HL-60 (cell line): ENCODE measurements at places on chromosomes 16 and 17.

DNA sequence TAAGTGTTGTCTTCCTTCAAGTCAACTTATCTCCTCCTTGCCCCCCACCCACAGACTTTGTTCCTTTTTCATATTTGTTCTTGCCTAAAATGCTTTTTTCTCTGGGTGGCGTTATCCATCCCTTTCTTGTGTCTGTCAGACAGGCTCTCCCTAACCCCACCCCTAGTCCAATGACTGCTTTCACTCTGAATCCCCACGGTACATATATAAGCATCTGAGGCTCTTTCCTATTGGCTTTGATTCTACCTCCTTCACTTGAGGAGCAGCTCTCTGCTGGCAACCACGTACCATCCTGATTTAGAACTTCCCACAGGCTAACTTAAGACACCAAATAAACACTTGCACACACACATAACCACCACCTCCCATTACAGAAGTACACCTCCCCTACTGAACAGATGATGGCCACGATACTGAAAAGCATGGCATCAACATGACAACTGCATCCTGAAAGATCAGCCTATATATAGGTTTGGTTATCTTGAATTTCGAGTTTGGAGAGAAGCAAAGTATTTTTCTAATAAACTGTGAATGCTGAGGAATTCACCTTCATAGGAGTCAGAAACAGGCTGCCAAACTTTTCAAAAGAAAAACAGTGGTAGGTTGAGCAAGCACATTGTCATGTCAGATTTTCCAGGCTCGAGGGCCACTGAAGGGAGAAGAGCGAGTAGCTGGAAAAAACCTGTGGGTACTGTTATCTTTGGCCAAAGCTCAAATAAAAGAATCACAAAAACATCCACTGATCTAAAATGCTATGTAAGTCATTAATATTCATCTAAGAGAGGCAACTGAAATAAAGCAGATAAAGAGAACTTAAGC, 24.3 kb downstream of the STAT3 start:
- no peak for DNase-seq

GRCh38 chr17:81114351-81115093, 50.8 kb upstream of the PVALEF start:
- no peak for DNase-seq

GRCh38 chr17:62134397-62134796, 69.3 kb upstream of the MED13 start:
- no peak for DNase-seq

GRCh38 chr17:48624544-48625494, 1.3 kb downstream of the HOXB9 start:
- DNase-seq = no peak

DNA sequence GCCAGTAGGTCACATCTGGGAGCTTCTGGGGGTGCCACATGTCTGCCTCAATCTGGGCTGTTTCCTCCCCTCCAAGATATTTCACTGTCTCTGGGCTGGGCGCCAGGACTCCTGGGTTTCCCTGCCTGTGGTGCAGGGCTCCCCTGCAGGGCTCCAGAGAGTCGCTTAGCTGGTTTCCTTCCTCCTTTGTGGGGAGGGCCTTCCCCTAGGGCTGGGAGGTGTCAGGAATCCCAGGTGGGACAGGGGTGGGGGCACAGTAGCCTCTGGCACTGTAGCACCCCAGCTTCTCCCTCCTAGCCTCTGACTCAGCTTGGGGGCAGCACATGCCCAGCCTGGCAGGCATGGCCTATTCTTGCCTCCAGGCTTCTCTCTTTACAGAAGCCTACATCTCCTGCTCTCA, 2.6 kb downstream of the RARA start:
- no peak for DNase-seq

DNA sequence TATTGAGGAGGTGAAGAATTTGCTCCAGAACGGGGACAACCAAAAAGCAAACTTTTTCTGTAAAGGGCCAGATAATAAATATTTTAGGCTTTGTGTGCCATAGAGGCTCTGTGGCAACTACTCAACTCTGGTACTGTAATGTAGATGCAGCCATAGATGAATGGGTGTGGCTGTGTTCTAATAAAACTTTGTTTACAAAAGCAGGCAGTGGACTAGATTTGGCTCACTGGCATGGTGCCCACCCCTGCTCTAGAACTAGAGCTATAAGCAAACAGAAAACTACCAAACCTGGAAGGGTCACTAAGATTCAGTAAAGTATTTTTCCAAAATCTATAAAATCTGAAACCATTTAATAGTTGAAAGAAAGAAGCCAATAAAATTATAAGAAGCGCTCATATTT, 24.6 kb upstream of the SMURF2 start:
- DNase-seq = no peak

GRCh38 chr16:31869511-31870201, 4.0 kb upstream of the ZNF267 start:
- DNase-seq = peak; percentile 96

- no peak for DNase-seq
Measured at GRCh38 chr17:20961586-20961985, 81.2 kb downstream of the USP22 start.

DNA sequence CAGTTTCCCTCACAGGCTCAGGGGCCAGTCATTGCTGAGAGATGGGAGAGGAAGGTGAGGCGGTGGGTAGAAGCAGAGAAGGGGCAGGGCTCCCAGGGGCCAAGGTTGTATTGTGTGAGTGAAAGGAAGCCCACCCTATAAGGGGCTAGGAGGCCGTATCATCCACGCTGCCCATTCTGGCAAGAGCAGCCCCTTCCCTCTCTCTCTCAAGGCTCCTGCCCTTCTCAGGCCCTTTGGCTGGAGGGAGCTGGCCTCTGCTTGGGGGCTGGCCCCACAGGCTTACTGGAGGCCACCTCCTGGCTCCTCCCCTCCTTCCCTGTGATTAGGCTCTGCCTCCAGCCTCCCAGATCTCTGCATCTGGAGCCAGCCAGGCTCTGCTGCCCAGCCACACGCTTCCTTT, 7.6 kb downstream of the TBKBP1 start:
- no peak for DNase-seq

- DNase-seq = no peak
Measured at GRCh38 chr17:64399071-64399766, 8.6 kb upstream of the PECAM1 start.

DNA sequence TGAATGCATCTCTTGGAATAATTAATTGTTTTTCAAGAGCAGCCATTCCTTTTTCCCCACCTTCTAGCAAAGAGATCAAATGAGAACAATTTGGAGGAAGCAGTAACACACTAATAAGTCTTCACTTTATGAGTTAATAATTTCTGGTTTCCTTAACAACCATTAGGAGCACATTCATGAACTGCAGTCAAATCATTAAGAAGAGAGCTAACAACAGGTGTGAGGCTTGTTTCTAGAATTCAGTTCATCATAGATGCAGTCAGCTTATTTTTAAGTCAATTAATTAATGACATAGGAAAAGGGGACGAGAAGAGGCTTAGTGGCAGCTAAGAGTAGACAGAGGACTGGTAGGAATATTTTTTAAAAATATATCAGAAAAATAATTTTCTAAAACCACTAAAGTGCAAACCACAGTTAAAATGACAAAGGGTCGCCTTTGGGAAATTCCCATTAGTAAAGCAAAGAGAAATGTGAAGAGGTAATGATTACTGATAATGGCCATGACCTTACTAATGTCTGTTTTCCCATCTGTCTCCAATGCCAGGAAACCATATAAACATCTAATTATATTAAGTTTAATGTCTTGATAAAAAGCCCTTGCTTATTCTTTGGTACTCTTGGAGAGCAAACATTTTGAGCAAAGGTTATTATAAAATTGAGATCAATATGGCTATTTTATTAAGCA, 184.2 kb downstream of the KCNJ2 start:
- no peak for DNase-seq
